ENCODE measurements at places on chromosomes 5 and 9. TPM values are rescaled to one million over a fixed set of nuclear protein-coding genes. Genes with fewer than 3 reads are reported as not detected.
A peak's percentile ranks its signal among the peaks of the same experiment; 100 is the strongest.

DNA sequence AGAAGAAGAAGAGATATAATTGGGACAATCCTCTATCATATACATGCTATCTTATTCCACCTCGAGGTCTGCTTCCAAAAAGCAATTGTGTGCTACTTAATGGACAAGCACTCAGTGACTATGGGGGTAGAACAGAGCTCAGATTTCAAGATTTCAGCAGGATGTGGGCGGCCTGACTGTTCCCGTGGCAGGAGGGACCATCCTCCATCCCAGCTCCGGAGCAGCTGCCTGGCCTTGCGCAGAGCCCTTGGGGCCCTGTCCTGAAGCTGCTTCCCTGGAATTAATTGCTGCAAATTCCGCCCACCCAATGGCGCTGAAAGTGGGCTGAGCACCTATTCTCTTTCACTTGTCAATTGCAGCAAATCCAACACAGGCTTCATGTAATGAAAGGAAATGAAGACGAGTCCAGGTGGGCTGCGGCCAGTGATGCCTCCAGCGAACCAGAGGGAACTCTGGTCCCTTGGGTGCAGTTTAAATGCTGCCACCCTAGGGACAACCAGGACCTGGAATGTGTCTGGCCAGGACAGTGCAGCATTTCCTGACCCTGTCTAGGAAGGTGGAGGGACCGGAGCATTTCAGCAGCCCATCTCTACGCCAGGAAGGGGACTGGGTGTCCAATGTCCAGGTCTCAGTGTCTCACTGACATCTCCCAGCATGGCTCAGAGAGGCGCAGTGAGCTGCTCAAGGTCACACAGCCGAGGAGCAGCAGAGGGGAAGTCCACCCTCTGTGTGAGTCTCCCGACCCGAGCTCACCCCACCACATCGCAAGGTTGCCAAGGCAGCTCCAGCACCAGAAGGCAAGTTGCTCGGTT is 50.5 kb upstream of the FCN1 start:
- peaks cover 8% of the 10 kb centered on the region for H3K27me3 ChIP-seq
- H3K36me3 ChIP-seq: no peaks in the 10 kb centered on the region
- no peak overlapping the region for H3K4me3 ChIP-seq
- no peaks in the 10 kb centered on the region for H3K4me1 ChIP-seq
- no peak overlapping the region for H3K27ac ChIP-seq

The FAM78A gene
- total RNA-seq: 39.8 TPM

- H3K4me3 ChIP-seq: no peak overlapping the region
- H3K4me1 ChIP-seq: no peaks in the 10 kb centered on the region
- no peaks in the 10 kb centered on the region for H3K36me3 ChIP-seq
- H3K27me3 ChIP-seq: no peaks in the 10 kb centered on the region
- H3K27ac ChIP-seq: no peak overlapping the region
Observed at GRCh38 chr9:79135681-79136415, 435.9 kb upstream of the TLE4 start.

- no peak overlapping the region for H3K4me3 ChIP-seq
- no peaks in the 10 kb centered on the region for H3K27me3 ChIP-seq
- no peaks in the 10 kb centered on the region for H3K4me1 ChIP-seq
- DNase-seq: no peak
- no peaks in the 10 kb centered on the region for H3K36me3 ChIP-seq
Observed at GRCh38 chr9:109705515-109705914, 74.5 kb upstream of the PALM2AKAP2 start.

GRCh38 chr5:141399555-141400258 is 2.0 kb downstream of the PCDHGB5 start:
- H3K27ac ChIP-seq: no peak overlapping the region
- no peak overlapping the region for H3K4me3 ChIP-seq
- no peaks in the 10 kb centered on the region for H3K4me1 ChIP-seq
- DNase-seq: no peak
- peaks cover 17% of the 10 kb centered on the region for H3K36me3 ChIP-seq

- H3K36me3 ChIP-seq: no peaks in the 10 kb centered on the region
- no peak overlapping the region for H3K27ac ChIP-seq
- no peak for DNase-seq
- H3K4me1 ChIP-seq: no peaks in the 10 kb centered on the region
Observed at GRCh38 chr9:105503881-105504280, 54.0 kb upstream of the FKTN start.

The SPAG8 gene
- 0.63 TPM for total RNA-seq

DNA sequence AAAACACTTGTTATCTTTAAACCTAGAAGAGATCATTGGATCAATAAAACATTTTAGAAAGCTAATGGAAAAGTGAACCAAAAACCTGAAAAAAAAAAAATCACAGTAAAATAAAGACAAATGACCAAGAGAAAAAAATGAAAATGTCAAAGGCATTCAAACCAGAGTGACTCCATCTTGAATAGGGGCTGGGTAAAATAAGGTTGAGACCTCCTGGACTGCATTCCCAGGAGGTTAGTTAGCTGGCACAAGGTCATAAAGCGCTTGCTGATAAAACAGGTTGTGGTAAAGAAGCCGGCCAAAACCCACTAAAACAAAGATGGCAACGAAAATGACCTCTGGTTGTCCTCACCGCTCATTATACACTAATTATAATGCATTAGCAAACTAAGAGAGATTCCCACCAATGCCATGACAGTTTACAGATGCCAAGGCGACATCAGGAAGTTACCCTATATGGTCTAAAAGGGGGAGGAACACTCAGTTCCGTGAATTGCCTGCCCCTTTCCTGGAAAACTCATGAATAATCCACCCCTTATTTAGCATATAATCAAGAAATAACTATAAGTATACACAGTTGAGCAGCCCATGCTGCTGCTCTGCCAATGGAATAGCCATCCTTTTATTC is 116.7 kb upstream of the NEK6 start:
- peaks cover 2% of the 10 kb centered on the region for H3K27me3 ChIP-seq
- H3K4me1 ChIP-seq: peaks cover 2% of the 10 kb centered on the region
- H3K36me3 ChIP-seq: no peaks in the 10 kb centered on the region
- DNase-seq: no peak

GRCh38 chr5:73093943-73094342 is 26.4 kb upstream of the TMEM171 start:
- no peaks in the 10 kb centered on the region for H3K36me3 ChIP-seq
- peaks cover 13% of the 10 kb centered on the region for H3K4me1 ChIP-seq
- DNase-seq: peak; percentile 26
- H3K27ac ChIP-seq: no peak overlapping the region

The DAB2IP gene
- total RNA-seq: 1.5 TPM

- no peaks in the 10 kb centered on the region for H3K27me3 ChIP-seq
- H3K4me3 ChIP-seq: no peak overlapping the region
- peaks cover 38% of the 10 kb centered on the region for H3K36me3 ChIP-seq
- peaks cover 21% of the 10 kb centered on the region for H3K4me1 ChIP-seq
Observed at GRCh38 chr9:4828761-4829160, 36.0 kb downstream of the RCL1 start.

The LYRM7 gene
- 24.0 TPM for total RNA-seq

DNA sequence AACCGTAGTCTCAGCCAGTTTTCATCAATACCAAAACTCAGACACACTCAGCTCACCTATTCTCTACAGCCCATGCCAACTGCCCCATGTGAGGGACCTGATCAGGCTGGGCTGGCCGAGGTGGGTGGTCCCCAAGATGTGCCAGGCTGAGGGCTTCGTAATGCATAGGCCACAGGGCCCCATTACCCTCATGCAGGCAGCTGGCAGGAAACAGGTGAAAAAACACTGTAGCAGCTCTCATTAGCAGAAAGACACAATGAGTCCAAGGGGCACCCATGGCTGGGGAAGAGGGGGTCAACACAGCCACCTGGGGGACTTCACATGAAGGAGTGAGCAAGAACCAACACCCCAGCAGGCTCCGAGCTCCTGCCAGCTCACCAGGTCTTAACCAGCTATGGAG is 8.2 kb downstream of the IPPK start:
- H3K27ac ChIP-seq: no peak overlapping the region
- peaks cover 21% of the 10 kb centered on the region for H3K36me3 ChIP-seq
- H3K27me3 ChIP-seq: no peaks in the 10 kb centered on the region
- H3K4me3 ChIP-seq: no peak overlapping the region
- H3K4me1 ChIP-seq: peaks cover 39% of the 10 kb centered on the region

DNA sequence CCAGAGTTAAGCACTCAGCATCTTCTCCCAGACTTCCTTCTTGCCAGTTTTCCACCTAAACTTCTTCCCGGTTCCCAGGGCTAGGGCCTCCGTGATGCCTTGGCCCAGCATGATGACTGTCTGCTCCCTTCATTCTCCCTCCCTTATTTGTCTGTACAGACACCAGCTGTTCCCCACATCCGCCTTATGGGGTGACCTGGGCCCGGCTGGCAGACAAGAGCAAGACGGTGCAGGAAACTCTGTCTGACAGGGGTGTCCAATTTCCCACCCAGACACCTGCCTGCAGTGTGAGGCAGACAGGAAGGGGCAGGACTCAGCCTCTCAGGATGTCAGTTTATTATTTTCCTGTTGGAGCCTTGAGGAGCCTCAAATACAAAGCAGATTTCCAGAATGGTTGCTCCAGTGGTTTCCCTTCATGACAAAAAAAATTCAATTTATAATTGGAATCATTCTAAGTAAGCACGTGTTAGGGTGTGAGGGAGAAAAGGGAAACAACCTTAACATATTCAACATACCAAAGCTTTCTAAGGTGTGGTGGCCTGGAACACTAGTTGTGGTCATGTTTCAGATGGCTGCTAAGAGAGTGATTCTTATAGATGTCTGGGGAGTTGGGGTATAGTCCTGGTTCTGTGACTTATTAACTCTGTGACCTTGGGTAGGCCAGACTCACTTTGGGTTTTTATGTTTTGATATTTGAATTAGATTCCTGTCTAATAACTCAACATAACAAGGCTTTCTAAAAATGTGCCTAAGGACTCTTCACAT is 234.5 kb downstream of the PAPPA start:
- H3K27me3 ChIP-seq: no peaks in the 10 kb centered on the region
- no peaks in the 10 kb centered on the region for H3K4me1 ChIP-seq
- H3K4me3 ChIP-seq: no peak overlapping the region
- no peak overlapping the region for H3K27ac ChIP-seq

DNA sequence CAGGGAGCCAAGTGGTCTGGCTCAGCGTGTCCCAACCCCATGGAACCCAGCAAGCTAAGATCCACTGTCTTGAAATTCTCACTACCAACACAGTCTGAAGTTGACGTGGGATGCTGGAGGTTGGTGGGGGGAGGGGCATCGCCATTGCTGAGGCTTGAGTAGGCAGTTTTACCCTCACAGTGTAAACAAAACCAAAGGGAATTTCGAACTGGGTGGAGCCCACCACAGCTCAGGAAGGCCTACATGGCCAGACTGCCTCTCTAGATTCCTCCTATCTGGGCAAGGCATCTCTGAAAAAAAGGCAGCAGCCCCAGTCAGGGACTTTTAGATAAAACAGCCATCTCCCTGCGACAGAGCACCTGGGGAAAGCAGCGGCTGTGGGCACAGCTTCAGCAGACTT is 17.1 kb upstream of the FBXL17 start:
- peak; percentile 12 for DNase-seq
- H3K4me3 ChIP-seq: no peak overlapping the region

The GABRB2 gene
- not detected for total RNA-seq

The LRRC70 gene
- total RNA-seq: 0.34 TPM

GRCh38 chr5:57777174-57777581 is 294.6 kb upstream of the ACTBL2 start:
- no peak overlapping the region for H3K4me3 ChIP-seq
- H3K27me3 ChIP-seq: no peaks in the 10 kb centered on the region
- H3K4me1 ChIP-seq: no peaks in the 10 kb centered on the region
- no peak overlapping the region for H3K27ac ChIP-seq
- H3K36me3 ChIP-seq: no peaks in the 10 kb centered on the region

- peaks cover 28% of the 10 kb centered on the region for H3K27me3 ChIP-seq
- H3K27ac ChIP-seq: no peak within 1 kb of the TSS
- no peak for DNase-seq
- H3K4me1 ChIP-seq: peaks cover 12% of the 10 kb centered on the region
- H3K4me3 ChIP-seq: peak within 1 kb of the TSS; percentile 75
Observed at GRCh38 chr5:180649297-180650039, at the start of gene FLT4. Gene FLT4 (minus strand): TSS chr5:180649600. CDS start chr5:180649545, 55 bp downstream.

The GPX8 gene
- not detected for total RNA-seq

DNA sequence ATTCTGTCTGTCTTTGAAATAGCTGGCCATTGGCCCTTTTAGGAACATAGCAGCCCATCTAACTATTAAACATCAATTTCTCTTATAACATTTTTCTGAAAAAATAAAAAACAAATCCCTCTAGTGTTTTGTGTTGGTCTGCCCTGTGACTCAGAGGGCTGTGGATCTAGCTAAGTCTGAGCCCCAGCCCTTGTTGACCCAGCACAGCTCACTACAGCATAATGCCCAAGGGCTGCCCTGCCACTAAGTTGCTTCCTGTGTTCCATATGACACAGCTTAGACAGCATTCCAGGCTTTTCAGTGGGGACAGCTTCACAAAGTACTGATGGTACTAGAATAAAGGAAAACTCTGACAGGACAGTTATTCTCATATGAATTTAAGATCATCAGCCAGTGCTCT is 136.0 kb downstream of the SCAMP1 start:
- DNase-seq: no peak
- no peaks in the 10 kb centered on the region for H3K4me1 ChIP-seq
- H3K27me3 ChIP-seq: peaks cover 29% of the 10 kb centered on the region
- no peaks in the 10 kb centered on the region for H3K36me3 ChIP-seq
- H3K27ac ChIP-seq: no peak overlapping the region
- H3K4me3 ChIP-seq: no peak overlapping the region

DNA sequence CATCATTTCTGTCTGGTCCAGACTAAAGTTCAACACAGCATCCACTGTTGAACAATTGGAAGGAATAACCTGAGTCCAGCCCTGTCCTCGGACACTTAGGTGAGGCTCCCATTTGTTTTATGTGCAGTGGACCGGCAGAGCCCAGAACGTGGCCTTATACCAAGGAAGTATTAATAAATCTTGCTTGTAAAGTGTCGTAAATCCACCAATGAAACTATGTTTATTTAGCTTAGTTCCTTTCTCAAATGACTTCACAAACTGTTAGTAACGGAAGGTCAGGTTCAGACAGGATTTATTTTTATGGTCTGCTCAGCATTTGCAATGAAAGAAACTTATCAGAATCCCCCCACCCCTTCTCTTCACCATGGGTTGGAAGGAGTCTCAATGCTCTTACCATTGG is 149.5 kb downstream of the PCSK1 start:
- DNase-seq: no peak
- no peak overlapping the region for H3K4me3 ChIP-seq
- no peaks in the 10 kb centered on the region for H3K36me3 ChIP-seq

GRCh38 chr9:96874201-96874785 is 20.0 kb upstream of the ZNF782 start:
- no peak for DNase-seq
- H3K27ac ChIP-seq: no peak overlapping the region
- H3K27me3 ChIP-seq: peaks cover 29% of the 10 kb centered on the region
- peaks cover 23% of the 10 kb centered on the region for H3K4me1 ChIP-seq

GRCh38 chr9:123998278-123998925 is 13.2 kb upstream of the LHX2 start:
- no peak overlapping the region for H3K4me3 ChIP-seq
- H3K36me3 ChIP-seq: no peaks in the 10 kb centered on the region
- no peak overlapping the region for H3K27ac ChIP-seq
- peaks cover 78% of the 10 kb centered on the region for H3K27me3 ChIP-seq
- no peak for DNase-seq

The TLE1 gene
- 0.29 TPM for total RNA-seq

The DBN1 gene
- 101 TPM for total RNA-seq

DNA sequence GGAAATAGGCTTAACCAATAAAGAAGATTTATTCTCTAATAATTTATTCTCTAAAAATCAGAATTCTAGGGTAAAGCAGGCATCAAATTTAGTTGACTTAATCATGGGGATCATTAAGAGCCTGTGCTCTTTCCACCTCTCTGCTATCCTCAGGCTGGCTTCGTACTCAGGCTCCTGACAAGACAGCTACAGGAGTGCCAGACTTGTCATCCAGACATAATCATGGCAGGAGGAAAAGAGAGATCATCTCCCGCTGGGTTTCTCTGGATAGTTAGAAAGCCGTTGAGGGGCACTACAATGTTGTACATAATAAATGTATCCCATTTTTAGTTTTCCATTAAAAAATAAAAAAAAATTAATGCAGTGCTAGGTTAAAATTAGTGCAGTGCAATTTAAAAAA is 171.9 kb downstream of the SEC61B start:
- DNase-seq: no peak
- no peak overlapping the region for H3K4me3 ChIP-seq
- H3K36me3 ChIP-seq: no peaks in the 10 kb centered on the region

Data from activated CD8-positive, alpha-beta T cell treated with anti-CD3 and anti-CD28 coated beads for 36 hours (primary cell).